Fibroblast of pulmonary artery (primary cell): ENCODE measurements at places on chromosomes 2 and 18.

GRCh38 chr2:217279140-217279539 is 419.3 kb upstream of the TNP1 start:
- DNase-seq, result peak; percentile 7

DNA sequence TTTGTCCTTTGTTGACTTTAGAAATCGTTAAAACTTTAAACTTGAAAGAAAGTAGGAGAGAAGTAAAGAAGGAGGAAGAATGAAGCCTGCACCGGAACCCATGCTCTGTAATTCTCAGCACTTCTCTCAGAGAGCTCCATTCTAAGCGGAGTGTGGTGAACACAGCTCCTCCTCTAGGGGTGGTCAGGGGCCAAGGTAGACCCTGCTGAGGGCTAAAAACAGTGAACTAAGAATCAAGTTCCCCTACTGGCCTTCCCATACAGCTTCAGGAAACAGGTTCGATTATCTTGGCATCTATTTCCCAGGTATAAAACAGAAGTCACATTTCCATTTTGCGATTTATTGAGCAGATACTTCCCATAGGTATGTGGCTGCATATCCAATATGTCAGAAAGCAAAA is 92.7 kb upstream of the ASAP2 start:
- DNase-seq, result no peak

DNA sequence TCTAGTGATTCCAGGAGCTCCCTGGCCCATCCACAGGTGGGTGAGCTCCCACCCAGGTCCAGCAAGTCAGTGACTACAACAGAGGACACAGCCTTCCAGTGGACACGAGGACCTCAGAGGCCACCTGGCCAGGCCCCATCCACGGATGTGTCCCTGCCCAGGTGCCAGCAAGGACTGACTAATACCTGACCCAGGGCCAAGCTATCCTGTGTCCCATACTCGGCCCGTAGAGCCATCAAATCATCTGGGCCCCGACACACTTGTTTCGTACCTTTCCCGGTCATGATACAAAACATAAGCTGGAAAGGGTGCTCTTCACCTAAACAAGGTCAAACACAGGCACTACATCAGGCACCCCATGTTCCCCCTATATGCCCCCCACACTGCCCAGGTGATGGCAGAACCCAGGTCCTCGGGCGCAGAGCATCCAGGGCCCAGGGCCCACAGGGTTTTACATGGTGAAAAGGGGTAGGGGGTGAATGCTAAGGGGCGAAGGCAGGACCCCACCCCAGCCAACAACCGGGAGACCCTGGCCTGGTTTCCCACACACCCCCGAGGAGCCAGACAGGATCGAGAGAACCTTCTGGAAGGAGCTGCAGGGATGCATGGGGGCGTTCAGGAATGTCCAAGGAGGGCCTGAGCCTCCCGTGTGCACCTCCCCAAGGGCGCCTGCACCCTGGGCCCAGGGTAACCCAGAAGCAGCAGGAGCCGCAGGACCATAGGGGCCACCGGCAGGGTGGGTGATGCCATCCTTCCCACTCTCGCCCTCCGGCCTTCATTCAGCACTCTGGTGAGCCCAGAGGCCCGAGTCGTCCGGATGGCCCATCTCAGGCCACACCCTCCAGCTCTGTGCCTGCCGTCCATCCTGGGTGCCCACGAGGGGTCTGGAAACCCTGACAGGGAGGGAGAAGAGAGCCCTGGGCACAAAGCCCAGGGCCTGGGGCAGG is 94.3 kb downstream of the HDAC4 start:
- DNase-seq, result no peak

- DNase-seq, result peak; percentile 20
Observed at GRCh38 chr18:54739476-54739875, 88.8 kb upstream of the RAB27B start.

GRCh38 chr2:71939588-71940535 is 207.8 kb downstream of the CYP26B1 start:
- DNase-seq, result no peak

DNA sequence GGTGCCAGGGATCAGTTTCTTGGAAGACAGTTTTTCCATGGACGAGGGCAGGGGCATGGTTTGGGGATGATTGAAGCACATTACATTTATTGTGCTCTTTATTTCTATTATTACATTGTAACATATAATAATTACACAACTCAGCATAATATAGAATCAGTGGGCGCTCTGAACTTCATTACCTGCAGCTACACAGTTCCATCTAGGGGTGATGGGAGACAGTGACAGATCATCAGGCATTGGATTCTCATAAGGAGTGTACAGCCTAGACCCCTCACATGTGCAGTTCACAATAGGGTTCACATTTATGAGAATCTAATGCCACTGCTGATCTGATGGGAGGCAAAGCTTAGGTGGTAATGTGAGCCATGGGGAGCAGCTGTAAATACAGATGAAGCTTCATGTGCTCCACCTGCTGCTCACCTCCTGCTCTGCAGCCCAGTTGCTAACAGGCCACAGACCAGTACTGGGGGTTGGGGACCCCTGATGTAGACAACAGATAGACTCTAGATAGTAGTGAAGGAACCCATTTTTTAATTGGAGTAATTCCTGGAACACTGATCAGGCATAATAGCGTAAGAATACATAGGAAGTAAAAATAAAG is 41.5 kb upstream of the MC4R start:
- peak; percentile 24 for DNase-seq

GRCh38 chr2:20186855-20187187 is 38.1 kb downstream of the SDC1 start:
- DNase-seq, result no peak

GRCh38 chr2:225891013-225891412 is 491.5 kb downstream of the NYAP2 start:
- no peak for DNase-seq

GRCh38 chr2:176114930-176115625 is 1.5 kb upstream of the HOXD10 start:
- no peak for DNase-seq

GRCh38 chr2:24926602-24927252 is 6.7 kb upstream of the ADCY3 start:
- DNase-seq, result peak; percentile 18

- no peak for DNase-seq
Observed at GRCh38 chr2:136232456-136233172, 114.7 kb upstream of the CXCR4 start.

GRCh38 chr2:169118060-169118459 is 48.7 kb downstream of the DHRS9 start:
- no peak for DNase-seq

DNA sequence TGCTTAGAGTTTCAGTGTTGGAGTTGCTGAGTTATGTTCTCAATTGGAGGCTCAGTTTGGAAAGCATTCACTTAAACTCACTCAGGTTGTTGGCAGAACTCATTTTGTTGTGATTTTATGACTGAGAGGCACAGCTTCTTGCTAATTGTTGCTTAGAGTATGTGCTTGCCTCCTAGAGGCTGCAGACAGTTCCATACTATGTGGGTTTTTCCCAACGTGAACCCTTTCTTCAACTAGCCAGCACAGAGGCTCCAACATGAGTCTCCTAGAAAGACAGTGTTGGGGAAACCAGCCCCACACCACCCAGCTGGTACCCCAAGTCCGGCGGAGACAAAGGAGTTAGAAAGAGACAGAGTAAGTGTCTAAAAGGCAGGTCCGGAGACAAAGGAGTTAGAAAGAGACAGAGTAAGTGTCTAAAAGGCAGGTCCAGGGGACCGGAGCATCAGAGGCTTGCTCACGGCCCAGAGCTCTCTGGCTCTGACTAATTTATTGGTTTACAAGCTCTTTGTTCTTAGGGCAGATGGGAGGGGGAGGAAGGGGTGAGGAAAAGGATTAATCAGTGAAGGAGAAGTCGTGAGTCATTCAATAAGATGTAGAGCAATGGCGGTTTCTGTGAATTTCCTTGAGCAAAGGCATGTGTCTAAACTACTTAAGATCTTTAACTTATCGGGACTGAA is 999.7 kb upstream of the LRRTM1 start:
- no peak for DNase-seq

DNA sequence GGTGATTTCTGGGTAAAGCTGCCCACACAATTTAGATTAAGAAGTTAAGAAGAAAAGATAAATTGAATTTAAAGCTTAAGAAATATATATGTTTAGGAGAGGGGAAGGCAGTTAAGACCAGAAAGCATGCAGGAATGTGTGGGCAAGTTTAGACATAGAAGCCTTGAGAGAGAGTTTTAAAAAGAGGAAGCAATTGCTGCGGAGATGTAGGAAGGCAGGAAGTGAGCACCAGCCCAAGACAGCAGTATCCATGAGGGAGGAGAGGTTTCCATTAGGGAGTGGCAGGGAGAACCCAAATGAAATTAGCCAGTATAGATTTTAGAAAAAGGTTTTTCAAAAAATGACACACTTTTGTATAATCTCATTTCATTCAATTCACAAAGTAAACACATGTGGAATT is 24.3 kb downstream of the DSC2 start:
- DNase-seq, result no peak

- DNase-seq, result no peak
Observed at GRCh38 chr18:21714474-21714873, 9.9 kb upstream of the ABHD3 start.

DNA sequence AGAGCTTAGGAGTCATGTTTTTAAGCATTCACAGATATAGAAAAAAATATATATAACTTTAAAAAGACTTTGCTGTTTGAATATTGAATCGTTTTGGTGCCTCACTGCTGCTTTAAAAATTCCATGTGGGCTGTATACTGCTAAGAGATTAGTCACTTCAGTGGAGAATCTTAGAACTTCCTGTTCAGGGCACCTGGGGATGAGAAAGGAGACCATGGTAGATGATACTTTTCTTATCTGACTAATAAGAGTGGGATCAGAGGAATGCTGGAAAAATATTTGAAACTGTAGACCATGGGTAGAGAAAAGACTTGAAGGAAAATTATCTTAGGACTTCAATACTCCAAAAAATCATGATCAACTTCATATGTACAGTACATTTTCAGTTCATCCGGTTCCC is 442.2 kb upstream of the SETBP1 start:
- no peak for DNase-seq

DNA sequence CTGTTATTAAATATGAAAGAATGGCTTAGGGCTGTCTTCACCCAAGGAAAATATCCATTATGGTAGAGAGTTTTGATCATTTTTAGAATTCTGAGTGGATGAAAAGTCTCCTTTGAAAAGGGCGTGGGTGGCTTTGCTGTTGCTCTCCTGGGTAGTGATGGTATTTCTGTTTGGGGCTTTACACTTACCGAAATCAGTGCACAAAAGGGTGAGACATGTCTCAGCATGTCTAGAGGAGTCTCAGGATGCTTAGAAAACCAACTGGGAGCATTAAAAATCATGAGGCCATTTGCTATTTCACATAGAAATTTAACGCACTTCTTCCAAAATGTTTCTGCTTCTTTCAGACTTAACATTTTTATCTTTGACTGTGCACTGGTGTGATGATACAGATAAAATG is 49.6 kb downstream of the ZCCHC2 start:
- DNase-seq, result no peak

GRCh38 chr2:200617156-200618053 is 31.6 kb downstream of the AOX1 start:
- DNase-seq, result peak; percentile 77

- no peak for DNase-seq
Observed at GRCh38 chr18:58604311-58604710, 24.6 kb downstream of the ALPK2 start.

- DNase-seq, result peak; percentile 38
Observed at GRCh38 chr2:222609381-222609780, 46.5 kb downstream of the FARSB start.

DNA sequence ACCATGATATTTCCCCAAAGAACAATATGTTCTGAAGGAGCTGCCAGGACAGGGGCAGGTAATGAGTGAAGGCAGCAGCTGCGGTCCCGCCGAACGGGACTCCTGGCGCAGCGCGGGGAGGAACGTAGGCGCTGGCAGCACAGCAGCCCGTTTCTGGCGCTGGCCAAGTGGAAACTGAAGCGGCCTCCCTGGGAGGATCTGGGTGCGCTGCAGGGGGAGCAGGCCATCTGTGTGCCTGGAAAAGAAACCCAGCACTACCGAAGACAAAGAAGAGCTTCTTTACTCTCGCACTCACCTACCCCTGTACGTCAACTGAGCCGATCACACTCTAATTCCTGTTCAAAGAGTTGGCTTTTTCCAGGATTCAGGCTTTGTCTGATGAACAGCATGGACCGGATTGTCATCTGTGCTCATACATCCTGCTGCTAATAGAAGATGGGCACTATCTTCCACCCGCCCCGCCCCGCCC is 11.8 kb downstream of the G6PC2 start:
- DNase-seq, result peak; percentile 31

DNA sequence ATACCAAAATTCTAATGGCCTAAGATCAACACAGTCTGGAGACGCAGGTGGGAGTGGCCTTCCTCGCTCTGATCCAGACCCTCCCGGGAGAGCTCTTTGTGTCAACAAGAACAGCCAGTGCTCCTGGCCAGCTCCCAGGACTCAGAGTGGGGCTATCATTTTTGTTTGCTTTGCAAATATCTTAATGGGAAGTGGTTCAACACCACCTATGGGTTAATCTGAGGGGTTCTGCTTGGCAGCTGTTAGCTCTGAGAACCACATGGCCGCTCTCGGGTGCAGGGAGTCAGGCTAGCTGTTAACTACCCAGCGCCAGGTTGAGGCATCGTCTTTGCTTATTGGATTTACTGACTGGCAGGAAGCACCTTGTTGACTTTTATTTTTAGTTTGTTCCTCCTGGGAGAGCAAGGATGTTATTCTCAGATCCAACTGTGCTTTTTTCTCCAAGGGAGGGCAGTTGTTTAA is 184.8 kb upstream of the SP5 start:
- DNase-seq, result peak; percentile 49

DNA sequence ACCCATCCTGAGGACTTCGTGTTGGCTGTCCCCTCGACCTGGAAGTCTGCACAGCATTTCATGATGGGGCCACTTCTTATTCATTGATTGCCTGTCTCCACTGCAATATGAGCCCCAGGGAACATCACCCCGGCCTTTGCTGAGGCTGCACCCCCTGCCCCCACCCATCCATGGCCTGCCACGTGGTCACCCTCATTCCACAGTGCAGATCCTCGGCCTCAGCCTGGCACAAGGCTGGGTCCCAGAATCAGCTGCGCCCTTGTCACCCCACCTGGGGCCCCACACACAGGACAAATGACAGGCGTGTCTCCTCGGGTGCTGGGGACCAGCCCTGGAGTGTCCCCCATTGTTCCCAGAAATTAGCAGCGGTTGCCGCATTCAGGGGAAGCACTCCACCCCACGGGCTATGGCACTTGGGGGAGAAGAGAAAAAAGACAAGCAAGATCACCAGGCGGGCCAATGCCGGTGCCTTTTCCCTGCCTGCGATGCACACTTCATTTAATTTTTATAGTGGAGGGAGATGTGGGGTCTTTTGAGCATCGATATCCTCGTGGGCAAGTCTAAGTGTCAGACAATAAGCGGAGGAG is 157.4 kb downstream of the INHBB start:
- DNase-seq, result no peak

GRCh38 chr2:105660489-105660888 is 84.2 kb upstream of the NCK2 start:
- no peak for DNase-seq
